GM03348 (cell line): ENCODE measurements at places on chromosomes 3 and 15.

DNA sequence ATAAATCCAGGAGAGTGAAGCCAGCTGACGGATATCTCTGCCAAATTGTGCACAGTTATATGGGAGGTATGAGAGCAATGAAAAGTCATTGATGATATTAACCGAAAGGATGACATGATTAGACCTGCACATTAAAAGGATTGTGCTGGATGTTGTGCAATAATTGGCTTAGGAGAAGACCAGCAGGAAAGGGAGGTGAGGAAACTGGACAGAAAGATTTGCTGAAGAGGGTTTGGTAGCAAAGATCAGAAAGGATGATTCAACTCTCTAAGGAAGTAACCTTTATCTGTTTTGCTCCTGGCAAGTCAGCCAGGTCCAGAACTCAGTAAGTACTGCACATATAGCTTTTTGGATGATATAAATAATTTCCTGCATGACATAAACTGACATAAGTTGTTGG is 704.7 kb downstream of the GRM7 start:
- no peak for DNase-seq

- DNase-seq, result no peak
Measured at GRCh38 chr3:16522834-16523233, 9.3 kb upstream of the RFTN1 start.

DNA sequence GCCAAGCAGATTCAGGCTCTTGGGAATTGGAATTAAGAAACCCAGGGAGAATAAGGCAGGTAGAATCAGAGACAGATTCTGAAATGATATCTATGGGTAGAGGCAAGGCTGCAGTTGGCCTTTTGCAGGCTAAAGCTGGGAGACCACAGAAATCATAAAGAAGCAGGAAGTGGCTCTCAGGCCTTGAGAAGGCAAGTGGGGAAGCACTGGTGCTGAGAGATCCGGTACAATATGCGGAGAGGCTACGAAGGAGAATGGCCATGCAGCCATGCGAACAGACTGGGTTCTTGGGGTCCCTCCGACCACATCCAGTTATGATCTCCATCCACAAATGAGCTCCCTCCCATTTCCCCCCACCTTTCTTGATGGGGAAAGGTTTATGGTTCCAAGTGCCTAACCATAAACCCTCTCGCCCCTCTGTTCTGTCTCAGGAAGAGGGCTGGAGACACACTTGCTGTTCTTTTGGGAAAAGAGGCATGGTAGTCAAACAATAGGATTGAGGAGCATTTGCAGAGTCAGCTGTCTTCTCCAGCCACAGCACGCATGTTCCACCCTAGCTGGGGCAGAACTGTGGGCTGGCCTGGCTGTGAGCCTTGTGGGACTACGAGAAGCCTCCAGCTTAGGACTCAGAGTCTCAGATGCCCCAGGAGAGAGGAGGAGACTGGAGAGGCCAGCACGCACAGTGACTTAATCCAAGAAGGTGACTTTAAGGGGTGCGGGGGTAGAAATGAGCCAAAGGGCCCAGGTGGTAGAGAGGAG is 99.6 kb downstream of the RPLP1 start:
- no peak for DNase-seq

DNA sequence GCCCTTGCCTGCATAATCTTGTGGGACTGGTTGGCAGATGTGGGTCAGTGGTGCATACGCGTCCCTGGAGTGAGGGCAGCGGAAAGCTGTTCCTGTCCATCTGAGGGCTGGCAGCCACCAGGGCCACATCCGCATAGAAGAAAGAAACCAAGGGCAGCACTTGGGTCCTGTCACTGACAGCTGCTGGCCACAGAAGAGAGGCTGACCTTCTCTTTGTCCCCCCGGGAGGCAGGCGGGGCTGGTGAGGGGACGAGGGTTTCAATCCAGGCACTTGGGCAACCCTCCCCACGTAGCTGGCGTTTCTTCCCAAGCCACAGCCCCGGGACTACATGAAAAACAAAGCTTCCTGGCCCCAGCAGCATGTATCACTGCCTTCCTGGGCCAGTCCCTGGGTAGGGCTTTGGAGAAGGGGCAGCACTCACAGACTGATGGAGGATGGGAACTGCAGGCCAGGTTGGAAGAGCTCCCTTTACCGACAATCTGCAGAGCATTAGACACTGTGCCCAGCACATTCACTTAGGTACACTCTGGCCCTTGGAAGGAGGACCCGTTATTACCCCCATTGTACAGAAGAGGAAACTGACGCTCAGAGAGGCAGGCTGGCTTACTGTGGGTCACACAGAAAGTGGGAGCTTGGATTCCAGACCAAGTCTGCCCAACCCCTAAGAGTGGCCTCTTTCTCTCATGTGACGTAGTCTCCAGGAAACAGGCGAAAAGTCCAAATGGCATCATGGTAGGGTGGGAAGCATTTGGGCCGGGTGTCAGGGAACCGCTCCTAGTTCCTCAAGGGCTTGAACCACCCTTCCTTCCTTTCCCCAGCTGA is 78.8 kb upstream of the SLC6A6 start:
- no peak for DNase-seq

- no peak for DNase-seq
Measured at GRCh38 chr3:108940166-108940565, 13.5 kb downstream of the GUCA1C start.

DNA sequence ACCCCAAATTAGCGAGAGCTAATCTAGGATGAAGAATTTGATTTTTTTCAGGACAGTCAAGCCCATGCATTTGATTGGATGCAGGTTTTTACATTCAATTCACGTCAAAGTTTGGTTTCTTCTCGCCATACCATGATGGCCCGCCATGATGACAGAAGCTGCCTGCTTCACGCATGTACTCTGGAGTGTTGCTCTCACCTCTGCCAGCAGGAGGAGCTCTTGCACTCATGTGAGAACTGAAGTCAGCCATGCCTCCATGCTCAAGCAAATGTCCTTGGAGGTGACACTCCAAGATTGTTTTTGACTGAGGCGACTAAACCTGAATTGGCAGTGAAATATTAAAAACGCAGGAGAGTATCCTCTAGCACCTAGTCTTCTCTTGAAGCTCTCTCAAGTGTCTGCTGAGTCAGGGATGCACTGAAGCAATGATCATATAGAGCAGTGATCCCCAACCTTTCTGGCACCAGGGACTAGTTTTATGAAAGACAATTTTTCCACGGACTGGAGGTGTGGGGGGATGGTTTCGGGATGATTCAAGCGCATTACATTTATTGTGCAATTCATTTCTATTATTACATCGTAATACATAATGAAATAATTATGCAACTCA is 120.9 kb downstream of the SAMMSON start:
- peak; percentile 41 for DNase-seq

DNA sequence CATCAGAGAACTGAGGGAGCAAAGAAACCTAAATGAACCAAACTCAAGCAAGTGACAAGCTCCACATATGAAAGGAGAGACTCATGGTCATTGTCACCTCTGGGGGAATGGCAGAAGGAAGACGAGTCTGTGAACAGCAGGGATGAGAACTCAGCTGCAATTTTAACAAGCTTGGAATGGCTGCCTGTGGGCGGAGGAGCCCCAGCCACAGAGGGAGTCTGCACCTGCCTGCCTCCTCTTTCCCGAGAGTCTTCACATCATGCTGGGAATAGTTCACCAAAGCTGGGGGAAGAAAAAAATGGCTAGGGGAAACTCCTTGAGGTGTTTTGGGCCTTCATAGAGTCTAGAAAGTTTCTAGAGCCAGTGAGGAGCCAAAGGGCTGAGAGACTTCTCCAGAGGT is 21.3 kb upstream of the BHLHE40 start:
- DNase-seq, result no peak

GRCh38 chr15:63382966-63383710 is 1.5 kb upstream of the CA12 start:
- no peak for DNase-seq

DNA sequence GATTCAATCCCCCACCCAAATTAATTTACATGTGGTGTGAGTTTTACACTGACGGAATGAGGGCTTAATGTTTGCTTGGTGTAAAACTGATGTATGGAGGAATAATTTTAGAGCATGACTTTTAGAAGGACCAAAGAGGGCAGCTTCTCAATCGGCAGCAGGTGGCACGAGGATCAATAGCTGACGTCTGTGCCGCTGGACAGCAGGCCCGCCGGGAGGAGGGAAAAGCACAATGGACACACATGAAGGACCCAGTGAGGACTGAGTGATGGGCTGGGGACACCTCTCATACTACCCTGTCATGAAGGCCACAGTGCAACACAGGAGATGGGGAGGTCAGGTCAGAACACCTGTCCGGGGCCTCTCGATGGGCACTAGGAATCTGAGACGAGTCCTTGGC is 61.4 kb upstream of the NSMCE3 start:
- DNase-seq, result no peak

GRCh38 chr3:99658274-99658673 is 19.9 kb downstream of the COL8A1 start:
- DNase-seq, result no peak

DNA sequence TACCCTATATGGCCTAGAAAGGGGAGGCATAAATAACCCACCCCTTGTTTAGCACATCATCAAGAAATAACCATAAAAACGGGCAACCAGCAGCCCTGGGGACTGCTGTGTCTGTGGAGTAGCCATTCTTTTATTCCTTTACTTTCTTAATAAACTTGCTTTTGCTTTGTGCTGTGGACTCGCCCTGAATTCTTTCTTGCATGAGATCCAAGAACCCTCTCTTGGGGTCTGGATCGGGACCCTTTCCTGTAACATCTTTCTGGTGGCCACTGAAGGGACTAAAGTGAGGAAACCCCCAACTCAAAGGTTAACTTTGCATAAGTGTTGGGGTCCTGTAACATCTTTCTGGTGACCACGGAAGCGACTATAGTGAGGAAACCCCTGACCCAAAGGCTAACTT is 15.7 kb upstream of the HHATL start:
- no peak for DNase-seq

DNA sequence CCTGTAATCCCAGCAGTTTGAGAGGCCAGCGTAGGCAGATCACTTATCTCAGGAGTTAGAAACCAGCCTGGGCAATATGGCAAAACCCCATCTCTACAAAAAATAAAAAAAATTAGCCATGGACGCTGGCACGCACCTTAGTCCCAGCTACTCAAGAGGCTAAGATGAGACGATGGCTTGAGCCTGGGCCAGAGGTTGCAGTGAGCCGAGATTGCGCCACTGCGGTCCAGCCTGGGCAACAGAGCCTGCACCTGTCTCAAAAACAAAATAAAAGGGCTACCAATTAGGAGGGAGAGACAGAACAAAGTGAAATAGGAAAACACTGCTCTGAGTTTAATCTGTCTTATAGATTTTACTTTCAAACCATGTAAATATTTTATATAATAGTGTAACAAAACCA is 33.8 kb downstream of the MSL2 start:
- no peak for DNase-seq

- no peak for DNase-seq
Measured at GRCh38 chr15:98955961-98956723, 51.5 kb downstream of the PGPEP1L start.

- DNase-seq, result no peak
Measured at GRCh38 chr3:77026904-77027634, 12.8 kb upstream of the ROBO2 start.

GRCh38 chr3:33394403-33395054 is 45.7 kb downstream of the UBP1 start:
- DNase-seq, result no peak

GRCh38 chr15:24772266-24772665 is 96.7 kb downstream of the NPAP1 start:
- no peak for DNase-seq

- DNase-seq, result no peak
Measured at GRCh38 chr3:15657016-15657415, 55.5 kb downstream of the BTD start.

DNA sequence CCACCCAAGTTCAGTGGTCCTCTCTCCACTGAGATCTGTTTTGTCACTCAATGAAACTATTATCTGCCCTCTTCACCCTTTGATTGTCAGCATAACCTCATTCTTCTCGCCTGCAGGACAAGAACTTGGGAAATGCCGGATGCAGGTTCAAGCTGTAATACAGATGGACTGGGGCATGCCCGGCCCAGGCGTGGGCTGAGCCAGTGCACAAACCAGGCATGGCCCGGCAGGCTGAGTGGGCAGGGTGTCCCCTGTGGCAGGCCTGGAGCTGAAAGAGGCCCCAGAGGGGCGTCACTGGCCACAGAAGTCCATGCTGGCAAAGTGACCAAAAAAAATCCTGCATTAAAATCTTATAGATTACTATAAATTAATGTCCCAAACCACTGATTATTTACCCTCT is 638.9 kb upstream of the EPHA6 start:
- no peak for DNase-seq

DNA sequence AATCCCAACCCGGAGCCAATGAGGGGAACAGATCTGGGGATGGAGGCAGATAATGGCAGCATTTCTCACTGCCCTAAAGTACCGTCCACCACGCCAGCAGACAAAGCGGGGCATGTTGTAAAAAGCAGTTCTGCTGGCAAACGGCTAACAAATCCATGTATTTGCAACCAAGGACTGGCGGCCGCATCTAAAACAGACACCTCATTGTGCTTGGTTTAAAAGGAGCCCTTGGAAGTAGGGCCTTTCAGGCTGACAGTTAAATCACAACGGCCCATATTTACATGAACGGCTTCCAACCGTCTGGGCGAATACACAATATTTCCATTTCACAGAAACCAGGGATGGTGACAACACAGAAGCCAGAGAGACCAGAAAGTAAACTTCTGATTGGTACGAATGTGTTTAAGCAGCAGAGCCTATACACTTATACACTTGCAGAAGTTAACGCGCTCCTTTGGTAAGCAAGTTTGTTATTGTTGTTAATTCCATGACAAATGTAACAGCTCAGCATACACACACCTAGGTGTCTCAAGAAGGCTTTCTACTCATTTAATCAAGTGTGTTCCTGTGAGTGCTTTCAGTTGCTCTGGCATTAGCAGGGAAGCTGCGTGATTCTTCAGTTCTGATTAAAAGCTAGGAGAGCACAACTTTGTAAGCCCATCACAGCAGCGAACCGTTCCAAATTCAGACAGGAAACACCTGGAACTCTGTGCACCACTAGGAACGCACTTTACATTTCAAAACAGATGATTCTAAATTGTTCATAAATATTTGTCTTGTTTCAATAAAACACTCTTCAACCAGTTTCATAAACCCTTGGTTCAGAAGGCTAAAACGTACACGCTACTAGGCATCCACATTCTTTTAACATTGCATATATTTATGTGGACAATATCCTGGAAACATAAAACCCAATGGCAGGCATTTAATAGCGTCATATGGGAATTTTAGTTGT is 112.9 kb downstream of the PDZRN3 start:
- DNase-seq, result no peak

- no peak for DNase-seq
Measured at GRCh38 chr3:28476764-28477163, 128.1 kb upstream of the AZI2 start.

GRCh38 chr3:12182687-12183441 is 24.2 kb upstream of the TIMP4 start:
- no peak for DNase-seq

- DNase-seq, result no peak
Measured at GRCh38 chr3:99429502-99429901, 208.9 kb upstream of the COL8A1 start.

GRCh38 chr3:134294302-134295280 is 43.9 kb upstream of the RYK start:
- DNase-seq, result no peak

- no peak for DNase-seq
Measured at GRCh38 chr3:111143-112069, 85.2 kb upstream of the CHL1 start.

GRCh38 chr15:70160803-70161565 is 63.3 kb upstream of the TLE3 start:
- no peak for DNase-seq

GRCh38 chr3:39414421-39414907 is 7.9 kb downstream of the RPSA start:
- DNase-seq, result no peak
